ENCODE measurements at places on chromosomes 2 and 18.

- H3K36me3 ChIP-seq = no peaks in the 10 kb centered on the region
- H3K27ac ChIP-seq = no peak overlapping the region
- H3K4me1 ChIP-seq = no peaks in the 10 kb centered on the region
- H3K4me3 ChIP-seq = no peak overlapping the region
These were observed 785.9 kb downstream of the EPHA4 start for GRCh38 chr2:220786216-220786615.

GRCh38 chr2:65043001-65043400, 13.2 kb upstream of the CEP68 start:
- peaks cover 14% of the 10 kb centered on the region for H3K4me1 ChIP-seq
- H3K4me3 ChIP-seq = no peak overlapping the region
- peaks cover 12% of the 10 kb centered on the region for H3K36me3 ChIP-seq
- peaks cover 2% of the 10 kb centered on the region for H3K27me3 ChIP-seq
- DNase-seq = no peak

GRCh38 chr2:48240912-48241311, 289.0 kb upstream of the STON1 start:
- no peak overlapping the region for H3K4me3 ChIP-seq
- no peak overlapping the region for H3K27ac ChIP-seq
- no peaks in the 10 kb centered on the region for H3K4me1 ChIP-seq
- no peaks in the 10 kb centered on the region for H3K27me3 ChIP-seq
- no peak for DNase-seq

DNA sequence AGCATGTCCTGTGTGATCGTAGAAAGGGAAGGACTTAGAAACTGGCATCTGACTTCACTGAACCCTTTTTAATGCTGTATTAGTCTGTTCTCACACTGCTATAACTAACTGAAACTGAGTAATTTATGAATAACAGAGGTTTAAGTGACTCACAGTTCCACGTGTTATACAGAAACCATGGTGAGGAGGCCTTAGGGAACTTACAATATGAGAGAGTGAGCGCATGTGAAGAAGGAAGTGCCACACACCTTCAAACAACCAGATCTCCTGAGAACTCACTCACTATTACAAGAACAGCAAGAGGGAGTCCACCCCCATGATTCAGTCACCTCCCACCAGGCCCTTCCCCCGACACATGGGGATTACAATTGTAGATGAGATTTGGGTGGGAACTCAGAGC, 811.3 kb downstream of the CPS1 start:
- DNase-seq = no peak
- H3K4me3 ChIP-seq = no peak overlapping the region
- H3K4me1 ChIP-seq = no peaks in the 10 kb centered on the region

DNA sequence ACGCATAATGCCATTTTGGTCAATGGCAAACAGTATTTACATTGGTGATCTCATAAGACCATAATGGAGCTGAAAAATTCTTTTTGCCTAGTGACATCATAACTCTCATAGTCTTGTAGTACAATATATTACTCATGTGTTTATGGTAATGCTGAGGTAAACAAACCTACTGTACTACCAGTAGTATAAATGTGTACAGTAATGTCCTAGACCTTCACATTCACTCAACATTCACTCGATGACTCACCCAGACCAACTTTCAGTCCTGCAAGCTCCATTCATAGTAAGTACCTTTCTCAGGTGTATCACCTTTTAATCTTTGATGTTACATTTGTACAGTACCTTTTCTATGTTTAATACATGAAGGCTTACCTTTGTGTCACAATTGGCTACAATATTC, 558.2 kb upstream of the PIK3C3 start:
- no peak overlapping the region for H3K4me3 ChIP-seq
- H3K27me3 ChIP-seq = no peaks in the 10 kb centered on the region
- H3K4me1 ChIP-seq = no peaks in the 10 kb centered on the region
- H3K27ac ChIP-seq = no peak overlapping the region
- DNase-seq = no peak
- no peaks in the 10 kb centered on the region for H3K36me3 ChIP-seq

GRCh38 chr2:66434679-66435548, at the start of gene MEIS1:
MEIS1 (plus strand) TSS chr2:66435125; CDS start chr2:66435857, 732 bp downstream.
- H3K4me3 ChIP-seq = peak within 1 kb of the TSS; percentile 84
- H3K27me3 ChIP-seq = peaks cover 24% of the 10 kb centered on the region
- peak within 1 kb of the TSS; percentile 88 for H3K27ac ChIP-seq
- peaks cover 62% of the 10 kb centered on the region for H3K4me1 ChIP-seq

- H3K4me1 ChIP-seq = no peaks in the 10 kb centered on the region
- DNase-seq = no peak
These were observed 324.0 kb downstream of the PARD3B start for GRCh38 chr2:204869132-204869823.

DNA sequence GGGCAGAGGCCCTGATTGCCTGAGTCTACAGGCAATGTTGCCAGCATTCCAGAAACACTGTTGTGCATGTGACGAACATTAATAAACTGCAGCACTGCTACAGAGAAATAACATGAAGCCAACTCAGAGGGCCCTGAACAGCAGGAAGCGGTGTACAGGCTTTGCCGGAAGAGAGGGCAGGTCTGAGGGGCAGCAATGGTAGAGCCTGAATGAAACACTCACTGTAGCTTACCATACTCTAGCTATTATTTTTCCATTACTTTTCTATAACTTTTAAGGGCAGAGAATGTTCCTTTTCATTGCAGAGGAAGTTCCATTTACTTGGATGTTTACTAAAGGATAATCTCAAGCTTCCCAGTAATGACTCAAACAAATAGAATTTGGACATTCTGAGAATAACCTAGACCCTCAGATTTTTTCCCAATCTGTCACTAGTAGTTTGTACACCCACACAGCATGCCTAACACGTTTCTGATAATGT, 150.4 kb downstream of the MTX2 start:
- no peak for DNase-seq
- no peaks in the 10 kb centered on the region for H3K36me3 ChIP-seq
- H3K27me3 ChIP-seq = peaks cover 5% of the 10 kb centered on the region
- no peaks in the 10 kb centered on the region for H3K4me1 ChIP-seq
- H3K4me3 ChIP-seq = no peak overlapping the region

DNA sequence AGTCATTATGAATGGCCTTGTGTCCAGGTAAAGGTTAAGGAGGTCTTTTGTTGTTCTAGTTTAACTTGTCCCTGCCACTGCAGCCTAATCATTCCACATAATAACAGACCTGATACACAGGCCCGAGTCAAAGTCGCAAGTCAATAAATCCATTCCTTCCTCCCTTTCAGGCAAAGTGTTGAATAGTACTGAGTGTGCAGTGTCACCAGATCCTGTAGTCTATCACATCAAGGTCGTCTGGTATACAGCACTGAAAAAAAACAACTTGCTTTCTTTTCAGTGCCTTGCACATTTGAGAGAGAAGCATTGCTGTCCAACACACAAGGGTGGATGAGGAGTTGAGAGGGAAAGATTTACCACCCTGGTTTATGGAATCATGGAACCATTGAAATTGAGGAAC, 606.2 kb downstream of the BCL11A start:
- DNase-seq = no peak
- H3K27me3 ChIP-seq = no peaks in the 10 kb centered on the region
- no peaks in the 10 kb centered on the region for H3K36me3 ChIP-seq
- H3K27ac ChIP-seq = no peak overlapping the region
- no peaks in the 10 kb centered on the region for H3K4me1 ChIP-seq

- H3K36me3 ChIP-seq = peaks cover 34% of the 10 kb centered on the region
- peak overlapping the region; percentile 80 for H3K27ac ChIP-seq
- peaks cover 60% of the 10 kb centered on the region for H3K4me1 ChIP-seq
These were observed 1.7 kb downstream of the CXCR4 start for GRCh38 chr2:136116151-136116812.

DNA sequence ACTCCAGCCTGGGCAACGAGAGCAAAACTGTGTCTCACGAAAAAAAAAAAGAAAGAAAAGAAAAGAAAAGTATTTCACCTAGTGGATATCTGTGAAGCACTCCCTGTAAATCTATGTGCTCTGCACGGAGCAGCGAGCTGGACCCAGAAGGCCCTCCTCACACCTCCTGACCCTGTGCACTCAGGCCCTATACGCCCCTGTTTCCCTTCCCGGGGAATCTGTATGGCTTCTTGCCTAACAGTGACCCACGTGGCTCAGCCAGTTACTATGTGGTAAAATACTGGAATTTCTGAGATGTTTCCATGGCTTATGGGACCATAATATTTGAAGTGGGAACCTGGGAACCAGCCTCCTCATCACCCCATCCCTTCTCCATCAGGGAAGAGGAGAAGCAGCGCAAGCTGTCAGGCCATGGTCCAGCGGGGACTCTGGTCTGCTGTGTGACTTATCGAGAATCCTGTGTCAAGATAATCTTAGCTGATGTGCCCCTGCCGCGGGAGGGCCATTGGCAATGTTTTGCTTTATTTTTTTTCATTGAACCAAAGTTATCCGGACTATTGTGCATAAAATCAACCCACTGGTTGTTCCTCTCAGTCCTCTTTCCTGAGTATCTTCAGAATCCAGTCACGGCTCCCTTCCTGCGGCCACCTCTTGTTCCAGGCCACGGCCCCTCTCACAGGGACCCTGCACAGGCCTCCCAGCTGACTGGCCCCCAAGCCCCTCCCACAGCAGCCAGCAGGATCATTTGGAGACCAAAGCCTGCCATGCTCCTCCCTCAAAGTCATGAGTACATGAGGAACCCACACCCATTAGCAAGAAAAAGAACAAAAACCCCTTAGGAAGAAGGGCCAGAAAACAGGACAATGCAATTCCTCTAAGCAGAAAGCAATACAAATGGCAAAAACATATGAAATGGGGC, 30.6 kb downstream of the SDC1 start:
- no peaks in the 10 kb centered on the region for H3K4me1 ChIP-seq
- no peaks in the 10 kb centered on the region for H3K36me3 ChIP-seq
- H3K27ac ChIP-seq = no peak overlapping the region
- no peaks in the 10 kb centered on the region for H3K27me3 ChIP-seq
- DNase-seq = no peak
- H3K4me3 ChIP-seq = no peak overlapping the region

GRCh38 chr2:134433979-134434378, 180.1 kb downstream of the MGAT5 start:
- no peak overlapping the region for H3K4me3 ChIP-seq
- no peak for DNase-seq
- H3K27ac ChIP-seq = no peak overlapping the region
- peaks cover 8% of the 10 kb centered on the region for H3K36me3 ChIP-seq

DNA sequence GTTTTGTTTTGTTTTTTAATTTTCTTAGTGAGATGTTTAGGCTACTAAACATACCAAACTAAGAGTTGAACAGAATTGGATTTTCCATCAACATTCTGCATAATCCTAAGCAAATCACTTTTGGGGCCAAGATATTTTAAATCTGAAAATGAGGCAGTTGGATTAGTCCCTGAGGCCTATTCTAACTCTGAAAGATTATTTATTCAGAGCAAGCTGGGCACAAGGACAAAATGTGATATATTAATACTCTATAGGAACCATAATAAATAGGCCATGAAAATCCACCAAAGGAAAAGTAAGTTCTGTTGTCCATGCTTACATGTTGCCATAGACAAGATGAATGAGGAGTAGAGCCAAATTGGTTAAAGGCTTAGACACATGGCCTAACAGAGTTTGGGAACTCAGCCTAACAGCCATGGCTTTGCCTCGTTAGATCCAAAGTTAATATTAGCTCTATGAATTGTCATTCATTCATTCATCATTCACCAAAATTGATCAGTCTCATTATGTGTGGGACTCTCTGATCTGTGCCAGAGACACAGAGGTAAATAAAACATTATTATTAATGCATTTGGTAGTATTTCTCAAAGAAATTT, 183.5 kb downstream of the SCG2 start:
- H3K36me3 ChIP-seq = peaks cover 5% of the 10 kb centered on the region
- no peaks in the 10 kb centered on the region for H3K4me1 ChIP-seq
- no peaks in the 10 kb centered on the region for H3K27me3 ChIP-seq
- no peak overlapping the region for H3K4me3 ChIP-seq
